ENCODE measurements at places on chromosomes 11 and 22.
A peak's percentile ranks its signal among the peaks of the same experiment; 100 is the strongest.

- DNase-seq = no peak
Observed at GRCh38 chr11:77747381-77747969, 73.0 kb downstream of the RSF1 start.

- DNase-seq = no peak
Observed at GRCh38 chr11:114129142-114129541, 69.6 kb downstream of the ZBTB16 start.

GRCh38 chr11:134242376-134242775, 10.8 kb downstream of the THYN1 start:
- no peak for DNase-seq

GRCh38 chr22:19438298-19438697, 6.0 kb downstream of the MRPL40 start:
- peak; percentile 47 for DNase-seq

DNA sequence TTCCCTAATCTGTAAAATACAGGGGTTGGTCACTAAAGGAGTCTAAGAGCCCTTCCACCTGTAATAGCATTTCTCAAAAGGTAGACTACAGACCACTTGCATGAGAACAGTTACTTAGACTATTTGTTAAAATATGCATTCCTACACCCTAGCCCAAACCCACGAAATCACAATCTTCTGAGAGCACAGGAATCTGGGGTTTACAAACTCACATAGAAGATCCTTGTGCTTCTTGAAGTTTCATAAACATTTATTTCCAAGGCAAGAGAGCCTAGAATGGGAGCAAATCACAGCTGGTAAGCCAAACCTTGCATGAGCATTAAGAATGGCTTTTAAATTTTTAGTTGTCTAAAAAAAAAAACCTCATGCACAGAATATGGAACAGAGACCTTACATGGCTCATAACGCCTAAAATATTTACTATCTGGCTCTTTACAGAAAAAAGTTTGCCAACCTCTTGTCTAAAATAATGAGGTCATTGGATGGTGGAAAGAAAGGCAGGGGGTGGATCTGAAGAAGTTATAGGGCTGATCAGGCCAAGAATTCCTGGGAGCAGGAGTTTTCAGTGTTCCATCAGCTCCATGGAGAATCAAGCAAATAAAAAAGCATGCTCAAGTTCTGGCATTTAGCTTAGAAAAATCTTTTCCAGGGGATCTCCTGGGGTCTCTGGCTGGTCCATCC, 133.4 kb downstream of the CCDC34 start:
- no peak for DNase-seq

GRCh38 chr11:62680825-62681240, 2.0 kb upstream of the UBXN1 start:
- DNase-seq = peak; percentile 47

DNA sequence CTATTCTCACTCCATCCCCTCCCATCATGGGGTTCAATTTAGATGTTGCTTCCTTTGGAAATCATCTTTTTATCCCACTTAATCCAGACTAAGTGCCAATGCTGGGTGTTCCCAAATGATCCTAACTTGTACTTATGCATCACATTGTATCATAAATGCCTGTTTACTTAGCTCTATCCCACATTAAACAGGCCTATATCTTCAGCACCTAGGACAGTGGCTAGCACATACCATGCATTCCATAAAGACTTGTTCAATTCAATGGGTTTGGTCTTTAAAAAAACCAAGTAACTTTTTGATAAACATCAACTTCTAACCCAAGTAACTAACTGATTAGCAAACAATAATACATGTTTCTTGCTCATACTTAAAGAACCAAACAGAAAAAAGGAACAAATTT, 40.6 kb downstream of the RSF1 start:
- no peak for DNase-seq
